ENCODE measurements at places on chromosomes 4 and X. TPM values are rescaled to one million over a fixed set of nuclear protein-coding genes. Genes with fewer than 3 reads are reported as not detected.

DNA sequence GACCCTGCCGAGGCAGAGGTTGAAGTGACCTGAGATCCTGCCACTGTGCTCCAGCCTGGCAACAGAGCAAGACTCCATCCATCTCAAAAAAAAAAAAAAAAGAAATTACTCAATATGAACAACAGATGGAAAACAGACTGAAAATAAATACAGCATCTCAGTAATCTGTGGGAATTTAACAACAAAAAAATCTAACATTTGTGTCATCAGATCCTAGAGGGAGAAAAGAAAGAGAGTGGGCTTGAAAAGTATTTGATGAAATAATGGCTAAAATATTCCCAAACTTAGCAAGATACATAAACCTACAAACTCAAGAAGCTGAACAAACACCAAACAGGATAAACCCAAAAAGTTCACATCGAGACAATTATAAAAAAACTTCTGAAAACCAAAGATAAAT, 84.7 kb downstream of the CENPC start:
- no peak for DNase-seq

Gene GNRHR
- not detected for total RNA-seq

Gene CXCL8
- 0.80 TPM for total RNA-seq

Gene SUPT20HL1
- total RNA-seq, result not detected

DNA sequence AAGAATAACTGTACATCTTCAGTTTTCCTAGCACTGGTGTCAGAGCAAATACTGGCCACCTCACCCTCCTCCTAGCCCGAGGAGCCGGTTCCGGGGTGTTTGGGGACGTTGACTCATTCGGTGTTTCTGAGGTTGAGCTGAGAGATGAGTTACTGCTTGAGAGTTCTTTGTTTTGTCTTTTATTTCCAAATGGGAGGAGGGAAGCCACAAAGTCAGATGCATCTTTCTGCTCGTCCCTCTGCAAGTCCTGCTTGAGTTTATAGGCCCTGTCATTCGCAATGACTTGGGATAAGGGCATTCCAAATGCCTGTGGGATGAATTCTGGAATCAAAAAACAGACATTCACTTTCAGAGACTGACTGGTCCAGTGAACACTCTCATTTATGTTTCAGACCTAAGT, 77.5 kb downstream of the HCCS start:
- DNase-seq, result no peak

GRCh38 chrX:35829501-35829900, 31.4 kb downstream of the MAGEB16 start:
- no peak for DNase-seq

DNA sequence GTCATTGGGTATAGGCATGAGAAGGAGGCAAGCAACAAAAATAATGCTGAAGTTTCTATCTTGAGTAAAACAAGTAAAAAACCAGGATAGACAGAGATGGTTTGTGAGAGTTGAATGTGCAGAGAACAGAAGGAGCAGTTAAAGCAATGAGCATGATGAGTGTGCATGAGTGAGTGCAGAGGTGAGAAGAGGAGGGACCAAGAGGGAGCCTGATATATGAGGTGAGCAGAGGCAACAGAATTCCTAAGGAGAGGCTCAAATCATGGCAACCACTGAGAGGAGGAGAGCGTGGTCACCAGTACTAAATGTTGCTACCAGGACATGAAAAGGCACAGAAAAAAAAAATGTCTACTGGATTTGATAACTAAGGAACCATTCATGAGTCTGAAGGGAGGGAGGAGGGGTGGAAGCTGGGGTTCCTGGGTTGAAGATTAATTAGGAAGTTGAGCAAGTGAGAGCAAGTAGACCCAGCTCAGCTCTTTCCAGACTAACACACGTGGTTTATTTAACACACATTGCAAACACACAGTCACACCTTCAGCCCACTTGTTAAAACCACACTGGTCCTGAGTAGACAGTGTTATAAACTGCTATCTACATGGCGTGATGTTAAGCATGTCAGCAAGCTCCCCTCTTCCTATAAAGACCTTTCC, 69.0 kb upstream of the IQCM start:
- DNase-seq, result no peak

GRCh38 chr4:113223001-113223400, 173.5 kb downstream of the ANK2 start:
- DNase-seq, result no peak

Gene SHOX
- not detected for total RNA-seq

DNA sequence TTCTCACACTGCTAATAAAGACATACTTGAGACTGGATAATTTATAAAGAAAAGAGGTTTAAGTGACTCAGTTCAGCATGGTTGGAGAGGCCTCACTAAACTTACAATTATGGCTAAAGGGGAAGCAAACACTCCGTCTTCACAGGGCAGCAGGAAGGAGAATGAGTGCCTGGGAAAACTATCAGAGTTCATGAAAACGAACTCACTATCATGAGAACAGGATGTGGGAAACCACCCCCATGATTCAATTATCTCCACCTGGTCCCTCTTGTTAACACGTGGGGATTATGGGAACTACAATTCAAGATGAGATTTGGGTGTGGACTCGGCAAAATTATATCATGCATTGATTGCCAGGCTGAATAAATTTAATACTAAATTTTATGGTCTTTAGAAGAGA, 592.7 kb downstream of the GRXCR1 start:
- no peak for DNase-seq

DNA sequence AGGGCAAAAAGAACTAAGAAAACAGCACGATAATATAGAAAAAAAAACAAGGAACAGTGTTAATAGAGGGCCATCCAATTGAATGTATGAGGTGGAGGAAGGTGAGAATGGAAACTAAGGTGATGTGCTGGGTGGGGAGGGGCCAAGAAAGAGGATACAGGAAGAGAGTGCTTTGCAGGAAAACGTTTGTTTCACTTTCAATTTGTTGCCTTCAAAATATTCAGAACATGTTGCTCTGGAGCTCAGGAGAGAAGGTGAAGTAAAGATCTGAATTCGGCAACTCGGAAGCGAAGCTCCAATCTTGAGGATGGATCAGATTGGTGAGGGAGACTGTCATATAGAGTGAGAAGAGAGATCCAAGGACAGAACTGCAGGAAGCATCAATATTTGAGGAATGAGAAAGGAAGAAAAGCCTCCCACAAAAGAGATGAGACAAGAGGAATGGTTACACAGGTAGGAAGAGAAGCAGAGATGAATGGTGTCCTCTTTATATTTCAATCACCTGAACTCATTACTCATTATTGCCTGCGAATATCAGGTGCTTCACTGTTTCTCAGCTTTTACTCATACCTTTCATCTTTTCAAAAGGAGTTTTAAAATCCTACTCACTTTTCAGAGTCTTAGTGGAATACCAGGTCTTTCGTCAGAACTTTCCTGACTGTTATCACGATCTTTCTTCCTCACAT, 14.7 kb upstream of the SEC24D start:
- DNase-seq, result peak; percentile 64

GRCh38 chr4:11813951-11814446, 385.3 kb upstream of the HS3ST1 start:
- DNase-seq, result no peak

- peak; percentile 82 for DNase-seq
These were observed at the start of gene TNIP2 for GRCh38 chr4:2755821-2756690. TNIP2 (minus strand) TSS chr4:2756336; CDS start chr4:2756289, 47 bp downstream.

DNA sequence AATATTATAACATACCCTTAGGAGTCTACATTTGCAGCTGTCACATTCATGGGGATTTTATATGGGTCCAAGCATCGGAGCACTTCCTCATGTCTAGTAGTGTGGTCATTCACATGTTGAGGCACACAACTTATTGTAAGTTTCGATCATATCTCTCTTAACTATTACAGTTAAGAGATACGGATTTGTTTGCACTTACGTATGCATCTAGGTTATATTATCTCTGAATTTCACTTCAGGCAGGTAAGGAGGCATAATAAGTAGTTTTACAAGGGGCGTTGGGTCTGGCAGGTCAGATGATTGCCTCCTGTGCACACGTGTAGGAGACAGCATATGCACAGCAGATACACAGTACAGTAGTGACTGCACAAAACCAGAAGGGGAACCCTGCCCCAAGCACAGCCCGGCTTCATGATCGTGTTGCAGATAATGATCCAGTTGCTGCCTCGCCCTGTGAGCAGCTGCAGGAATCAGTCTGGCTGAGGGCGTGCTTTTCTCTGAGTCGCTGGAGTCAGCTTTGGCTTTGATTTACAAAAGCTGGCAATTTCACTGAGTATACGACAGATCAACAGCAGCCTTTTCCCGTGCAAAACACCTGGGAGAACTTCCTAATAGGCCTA, 302.9 kb upstream of the GATB start:
- peak; percentile 62 for DNase-seq

Gene NOA1
- total RNA-seq, result 25.8 TPM

- DNase-seq, result no peak
These were observed 242.6 kb downstream of the ANKRD50 start for GRCh38 chr4:124469981-124470380.

- DNase-seq, result no peak
These were observed 53.7 kb downstream of the MSX1 start for GRCh38 chr4:4913147-4913561.

DNA sequence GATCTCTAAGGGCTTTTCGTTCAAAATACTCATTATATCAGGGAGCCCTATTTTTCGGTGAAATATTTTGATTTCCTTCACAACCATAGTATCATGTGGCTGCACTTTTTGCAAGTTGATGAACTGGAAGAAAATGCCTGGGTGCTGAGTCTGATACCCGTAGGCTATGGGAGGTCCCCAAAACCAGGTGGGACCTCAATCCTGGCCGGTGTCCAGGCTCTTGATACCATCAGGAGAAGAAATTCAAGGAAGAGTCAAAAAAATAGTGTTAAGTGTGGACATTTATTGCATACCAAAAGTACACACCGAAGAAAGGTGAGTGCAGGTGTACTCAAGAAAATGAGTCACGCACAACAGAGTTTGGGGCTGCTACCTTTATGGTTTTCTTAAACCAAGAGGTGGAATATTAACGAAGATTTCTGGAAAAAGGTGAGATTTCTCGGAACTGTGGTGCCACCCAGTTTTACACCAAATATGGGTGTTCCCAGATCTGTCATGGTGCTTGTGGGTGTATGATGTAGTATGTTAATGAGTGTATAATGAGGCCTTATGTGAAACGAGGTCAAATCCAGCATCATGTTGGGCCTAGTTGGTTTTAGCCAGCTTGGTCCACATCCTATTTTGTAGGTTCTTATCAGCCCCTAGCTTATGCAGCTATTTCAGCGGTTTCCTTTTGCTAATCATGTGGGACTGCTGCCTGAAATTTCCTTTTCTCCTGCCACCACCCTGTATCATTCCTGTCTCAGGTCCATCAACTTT, 29.9 kb downstream of the VCX2 start:
- no peak for DNase-seq

Gene GUCY1B1
- 1.5 TPM for total RNA-seq

- no peak for DNase-seq
These were observed 7.0 kb downstream of the HERC3 start for GRCh38 chr4:88599298-88599697.
